ENCODE measurements at places on chromosomes 4 and X. TPM values are rescaled to one million over a fixed set of nuclear protein-coding genes. Genes with fewer than 3 reads are reported as not detected.

Gene TMPRSS11A
- 1.4 TPM for total RNA-seq

Gene FGFBP2
- total RNA-seq = not detected

Gene SUPT20HL1
- not detected for total RNA-seq

Gene CCDC110
- 0.05 TPM for total RNA-seq

Gene QRFPR
- total RNA-seq = 2.4 TPM

Gene ODAPH
- not detected for total RNA-seq

Gene XPNPEP2
- not detected for total RNA-seq

Gene XK
- total RNA-seq = 0.28 TPM

Gene PDCL2
- total RNA-seq = not detected

Gene PHF8
- total RNA-seq = 9.5 TPM

Gene HTR2C
- total RNA-seq = not detected

Gene NSG1
- total RNA-seq = 36.9 TPM

Gene GLRA3
- total RNA-seq = not detected

Data from airway epithelial cell (primary cell).